Activated CD4-positive, alpha-beta T cell treated with anti-CD3 and anti-CD28 coated beads for 4 hours (primary cell): ENCODE measurements at places on chromosomes 1 and 21.

DNA sequence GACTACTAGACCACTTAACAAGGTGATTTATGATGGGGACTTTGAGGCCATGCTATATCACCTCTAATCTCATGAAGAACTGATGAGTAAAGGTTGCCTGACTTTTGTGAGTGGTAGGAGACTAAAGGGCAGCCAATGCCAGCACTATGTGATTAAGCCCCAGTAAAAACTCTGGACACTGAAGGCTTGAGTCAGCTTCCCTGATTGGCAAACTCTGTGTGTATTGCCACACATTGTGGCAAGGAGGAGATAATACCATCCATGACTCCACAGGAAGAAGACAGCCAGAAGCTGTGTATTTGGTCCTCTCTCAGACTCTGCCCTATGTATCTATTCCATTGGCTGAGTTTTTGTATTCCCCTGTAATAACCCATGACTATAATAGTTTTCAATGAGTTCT, 413.3 kb upstream of the ZRANB2 start:
- DNase-seq: no peak

GRCh38 chr1:42847721-42848460, 1.5 kb downstream of the ZNF691 start:
- DNase-seq: no peak

DNA sequence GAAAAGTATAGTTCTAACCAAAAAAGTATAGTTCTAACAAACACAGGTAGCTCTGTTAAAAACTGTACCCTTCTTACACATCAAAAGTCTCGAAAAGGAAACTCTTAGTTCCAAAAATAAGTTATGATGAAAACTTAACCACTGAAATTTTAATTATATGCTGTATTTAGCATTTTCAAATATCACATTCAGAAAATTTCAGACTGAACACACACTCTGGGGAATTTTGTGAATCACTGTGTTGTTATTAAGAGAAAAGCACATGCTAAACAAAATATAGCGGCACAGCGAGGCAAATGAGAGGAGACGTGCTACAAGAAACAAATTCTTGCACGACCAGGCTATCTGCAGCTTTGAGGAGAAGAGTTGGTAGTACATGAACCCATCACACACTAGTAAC, 30.4 kb downstream of the VAV3 start:
- no peak for DNase-seq

DNA sequence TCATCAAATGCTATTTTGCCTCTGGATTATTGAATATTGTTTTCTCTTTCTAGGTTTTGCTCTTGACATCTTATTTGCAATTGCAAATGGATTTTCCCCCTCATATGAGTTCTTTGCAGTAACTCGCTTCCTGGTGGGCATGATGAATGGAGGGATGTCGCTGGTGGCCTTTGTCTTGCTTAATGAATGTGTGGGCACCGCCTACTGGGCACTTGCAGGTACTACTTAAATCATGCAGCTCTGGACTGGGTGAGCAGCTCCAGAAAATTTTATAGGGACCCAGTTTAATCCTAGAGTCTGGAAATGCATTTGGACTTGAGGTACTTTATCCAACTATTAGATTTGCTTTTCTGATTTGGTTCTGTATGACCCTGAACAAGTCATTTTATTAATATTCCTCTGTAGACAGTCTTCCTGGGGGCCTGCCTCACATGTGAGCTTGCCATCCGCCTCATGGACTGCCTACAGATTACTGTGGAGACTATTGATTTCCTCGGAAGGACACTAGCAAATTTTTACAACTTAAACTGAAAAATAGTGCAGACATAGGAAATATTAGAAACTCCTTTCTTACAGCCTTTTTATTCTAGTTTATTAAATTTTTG, 44.5 kb downstream of the SLC22A15 start:
- peak; percentile 9 for DNase-seq

GRCh38 chr1:65247419-65248359, 61.7 kb upstream of the DNAJC6 start:
- no peak for DNase-seq

DNA sequence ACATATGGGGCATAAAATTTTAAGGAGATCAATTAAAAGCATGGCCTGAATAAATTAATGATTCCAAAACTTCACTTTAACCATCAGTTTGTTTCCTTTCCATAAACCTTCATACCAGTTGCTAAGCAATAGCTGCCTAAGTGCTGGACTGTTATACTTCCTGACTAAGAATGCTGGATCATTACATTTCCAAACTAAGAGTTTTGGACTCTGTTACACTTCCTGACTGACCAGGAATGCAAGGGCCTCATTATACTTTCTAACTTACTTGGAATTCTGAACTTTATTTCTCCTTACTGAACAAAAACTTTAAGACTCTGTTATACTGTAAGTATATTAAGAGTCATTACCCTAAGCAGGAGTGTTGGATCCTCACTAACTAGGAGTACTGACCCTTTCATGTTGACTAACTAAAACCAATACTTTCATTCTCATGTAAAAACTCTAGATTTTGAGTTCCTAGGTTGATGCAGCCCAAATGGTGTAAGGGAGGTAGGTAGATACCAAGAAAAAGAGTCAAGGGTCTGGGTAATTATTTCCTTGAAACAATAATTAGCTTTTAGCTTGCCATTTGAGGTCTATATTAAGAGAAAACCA, 118.2 kb downstream of the FAF1 start:
- DNase-seq: no peak

GRCh38 chr21:20086508-20086907, 911.7 kb upstream of the NCAM2 start:
- DNase-seq: no peak

- DNase-seq: no peak
These were observed 439.4 kb downstream of the PTPRU start for GRCh38 chr1:29675481-29676263.

DNA sequence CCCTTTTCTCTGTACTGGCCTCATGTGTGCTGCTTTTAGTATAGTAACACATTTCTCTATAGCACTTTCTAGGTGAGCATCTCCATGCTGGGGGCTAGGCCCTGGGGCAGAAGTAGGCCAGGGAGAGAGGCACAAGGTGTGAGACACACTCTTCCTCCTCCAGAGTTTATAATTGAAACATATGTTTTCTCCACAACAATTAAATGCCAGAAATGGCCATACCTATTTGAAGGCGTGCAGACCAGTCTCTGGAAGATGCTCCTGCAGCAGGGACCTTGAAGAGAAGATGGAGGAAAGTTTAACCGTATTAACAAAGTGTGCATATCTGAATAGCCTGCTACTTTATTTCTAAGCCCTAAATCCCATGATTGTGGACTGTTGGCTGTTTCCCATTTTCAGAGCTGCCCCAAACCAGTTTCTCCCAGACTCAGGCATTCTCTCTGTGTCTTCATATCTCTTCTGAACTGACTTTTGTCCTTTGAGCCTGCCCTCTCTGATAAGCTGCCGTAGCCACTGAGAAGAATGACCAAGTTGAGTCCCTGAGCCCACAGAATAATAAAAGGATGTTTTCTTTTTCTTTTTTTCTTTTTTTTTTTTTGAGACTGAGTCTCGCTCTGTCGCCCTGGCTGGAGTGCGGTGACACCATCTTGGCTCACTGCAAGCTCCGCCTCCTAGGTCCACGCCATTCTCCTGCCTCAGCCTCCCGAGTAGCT, 81.3 kb downstream of the LRRC8D start:
- no peak for DNase-seq
